NCI-H526 (cell line): ENCODE measurements at places on chromosomes 2 and 18.

- no peak for DNase-seq
Observed at GRCh38 chr2:225177098-225177497, 134.8 kb upstream of the DOCK10 start.

- DNase-seq, result no peak
Observed at GRCh38 chr2:196088203-196088602, 19.6 kb upstream of the DNAH7 start.

DNA sequence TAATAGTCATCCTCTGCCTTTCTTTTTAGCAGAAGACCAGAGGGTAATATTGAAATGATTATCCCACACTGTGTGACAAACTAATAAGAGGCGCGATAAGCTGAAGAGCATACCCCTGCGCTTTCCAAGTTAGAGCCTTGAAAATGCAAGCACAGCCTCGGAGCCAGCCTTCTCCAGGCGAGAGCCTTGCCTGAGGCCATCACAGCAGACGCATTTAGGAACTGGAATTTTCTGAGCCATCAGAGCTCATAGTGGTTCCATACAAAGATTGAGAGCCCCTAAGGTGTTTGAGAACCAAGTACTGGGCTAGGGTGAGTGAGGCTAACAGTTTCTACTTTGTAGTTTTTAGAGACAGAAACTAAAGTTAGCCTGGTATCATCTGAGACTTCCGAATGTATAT is 19.9 kb downstream of the PSMG2 start:
- no peak for DNase-seq

GRCh38 chr18:32804134-32804888 is 31.5 kb upstream of the KLHL14 start:
- DNase-seq, result no peak

- DNase-seq, result no peak
Observed at GRCh38 chr2:275466-275865, 10.7 kb downstream of the ACP1 start.
